ENCODE measurements at places on chromosomes 7 and 10.

- DNase-seq = no peak
Measured at GRCh38 chr7:43302211-43302711, 189.8 kb downstream of the HECW1 start.

GRCh38 chr10:58570979-58571378 lies 58.3 kb downstream of the BICC1 start:
- DNase-seq = no peak

GRCh38 chr10:89100680-89101079 lies 106.4 kb downstream of the CH25H start:
- DNase-seq = no peak

DNA sequence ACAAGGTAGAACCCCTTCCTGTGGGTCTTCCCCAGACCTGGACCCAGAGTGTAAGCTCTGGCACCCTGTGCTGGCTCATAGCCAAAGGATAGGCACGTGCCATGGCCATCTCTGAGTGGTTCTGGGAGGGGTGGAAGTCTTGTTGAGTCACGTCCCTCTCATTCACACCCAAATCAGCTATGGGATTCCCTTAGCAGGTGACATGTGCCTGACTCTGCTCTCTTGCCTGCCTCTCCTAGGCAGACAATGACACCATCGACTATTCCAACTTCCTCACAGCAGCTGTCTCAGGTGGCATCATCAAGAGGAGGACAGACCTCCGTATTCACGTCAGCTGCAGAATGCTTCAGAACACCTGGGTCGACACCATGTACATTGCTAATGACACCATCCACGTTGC lies 59.8 kb downstream of the C10orf120 start:
- no peak for DNase-seq

GRCh38 chr10:59342723-59343122 lies 19.6 kb downstream of the FAM13C start:
- DNase-seq = no peak

All from OCI-M1 (cell line).